ENCODE measurements at places on chromosomes 13 and 19.

GRCh38 chr13:52899206-52899605 lies 50.8 kb upstream of the PCDH8 start:
- DNase-seq: no peak

DNA sequence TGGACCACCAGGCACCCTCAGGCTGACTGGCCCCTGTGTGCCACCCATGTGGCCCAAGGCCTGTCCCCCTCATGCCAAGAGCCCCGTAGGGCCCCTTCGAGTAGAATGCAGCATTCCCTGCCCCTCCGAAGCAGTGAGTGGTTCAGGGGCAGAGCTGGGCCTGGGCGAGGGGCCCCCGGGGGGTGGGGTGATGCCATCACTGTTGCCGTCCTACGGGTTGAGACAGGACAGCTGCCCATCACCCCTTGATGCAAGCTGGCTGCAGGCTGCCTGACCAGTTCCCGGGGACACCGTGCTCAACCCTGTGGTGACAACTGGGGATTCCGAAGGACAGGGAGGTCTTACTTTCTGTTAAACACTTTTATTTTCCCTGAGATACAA lies 4.7 kb downstream of the SBNO2 start:
- DNase-seq: peak; percentile 33

GRCh38 chr19:10835089-10835753 lies 791 bp downstream of the TMED1 start:
- DNase-seq: no peak

DNA sequence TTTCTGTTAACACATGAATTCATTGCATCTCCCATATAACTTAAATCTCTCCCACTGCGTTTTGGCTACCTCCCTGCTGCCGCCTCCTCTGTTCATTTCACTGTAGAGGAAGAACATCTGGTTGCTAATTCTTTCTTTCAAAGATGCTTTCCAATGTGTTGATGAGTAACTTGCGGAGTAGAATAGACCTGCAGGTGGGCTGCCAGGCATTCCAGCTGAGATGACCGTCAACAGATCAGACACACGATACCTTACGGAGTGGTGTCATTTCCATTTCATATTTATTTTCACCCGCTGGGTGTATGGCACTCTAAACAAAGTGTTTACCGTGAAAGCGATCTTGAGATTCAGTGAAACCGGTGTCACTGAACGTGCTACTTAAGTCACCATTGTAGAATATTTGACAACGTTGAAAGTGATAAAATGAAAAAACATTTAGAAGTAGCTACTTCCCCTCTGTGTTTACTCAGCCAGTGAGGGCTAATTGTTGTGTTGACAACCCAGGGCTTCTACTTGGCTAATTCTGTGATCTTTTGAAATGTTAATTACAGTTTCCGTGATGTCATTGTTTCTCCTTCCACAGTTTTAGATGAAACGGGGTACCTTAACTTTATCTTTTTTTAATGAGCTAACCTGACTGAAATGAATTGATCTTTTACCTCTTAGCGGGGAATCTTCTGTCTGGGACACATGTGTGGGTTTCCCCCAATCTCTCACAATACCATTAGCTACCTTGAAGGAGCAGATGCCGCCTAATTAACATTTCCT lies 228.5 kb upstream of the ARGLU1 start:
- no peak for DNase-seq
